ENCODE measurements at places on chromosomes 16 and 17.

GRCh38 chr16:21565507-21565860, 33.9 kb upstream of the METTL9 start:
- DNase-seq: no peak

DNA sequence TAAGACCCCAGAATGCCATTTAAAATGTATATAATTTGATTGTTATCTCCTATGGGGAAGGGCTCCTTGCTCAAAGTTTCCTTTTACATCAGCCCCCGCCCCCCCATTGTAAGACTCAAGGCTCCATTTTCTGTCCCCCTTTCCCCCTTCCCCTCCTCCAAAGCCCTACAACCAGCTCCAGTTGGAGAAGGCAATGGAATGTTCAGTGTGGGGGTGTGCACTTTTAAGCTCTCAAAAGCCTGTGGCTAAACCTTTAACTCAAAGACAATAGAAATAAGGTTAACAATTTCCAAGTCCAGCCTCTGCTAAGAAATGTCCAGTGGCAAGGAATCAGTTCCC, 114.7 kb downstream of the NOG start:
- DNase-seq: no peak

- no peak for DNase-seq
Measured at GRCh38 chr17:75869282-75870141, 8.9 kb downstream of the TRIM47 start.

DNA sequence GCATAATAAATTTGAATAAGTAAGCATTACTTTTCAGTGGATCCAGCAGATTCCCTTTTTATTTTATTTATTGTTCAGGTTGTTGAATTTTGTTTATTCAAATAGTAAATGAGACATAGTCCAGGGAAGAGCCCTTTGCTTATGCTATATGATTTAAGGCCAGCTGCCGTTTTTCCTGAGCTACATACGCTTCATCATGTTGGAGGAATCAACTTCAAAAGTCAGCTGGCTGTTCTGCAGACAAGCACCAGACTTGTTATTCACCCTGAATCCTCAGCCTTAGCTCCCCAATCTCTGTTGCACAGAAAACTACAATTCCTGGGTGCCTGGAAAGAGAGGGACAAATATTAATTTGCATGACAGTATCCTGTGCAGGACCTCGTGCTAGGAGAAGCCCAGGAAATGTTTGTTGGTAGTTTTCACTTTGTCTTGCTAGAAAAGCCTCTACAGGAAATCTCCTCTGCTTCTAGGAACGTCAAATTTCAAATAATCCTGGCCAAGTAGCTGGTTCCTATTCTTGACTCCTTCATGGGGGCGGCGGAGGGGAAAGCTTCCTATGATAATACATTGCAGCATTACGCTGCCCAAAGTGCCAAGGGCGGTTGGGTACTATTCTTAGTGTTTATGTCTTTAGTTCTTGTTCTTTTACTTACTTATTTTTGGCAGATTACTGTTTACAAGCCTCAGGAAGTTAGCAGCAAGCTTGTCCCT, 101.6 kb downstream of the PRKCA start:
- no peak for DNase-seq

DNA sequence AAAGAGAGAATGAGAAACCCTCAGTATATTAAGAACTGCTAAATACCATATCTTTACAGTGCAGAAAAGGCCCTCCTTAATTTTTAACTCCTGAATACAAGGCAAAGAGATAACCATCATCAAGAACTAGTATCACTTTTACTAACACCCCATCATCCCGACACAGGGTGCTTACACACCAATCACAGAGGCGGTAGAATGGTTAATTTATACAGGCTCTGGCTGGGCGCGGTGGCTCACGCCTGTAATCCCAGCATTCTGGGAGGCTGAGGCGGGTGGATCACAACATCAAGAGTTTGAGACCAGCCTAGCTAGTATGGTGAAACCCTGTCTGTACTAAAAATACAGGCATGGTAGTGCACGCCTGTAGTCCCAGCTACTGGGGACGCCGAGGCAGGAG, 4.2 kb downstream of the PSMD12 start:
- no peak for DNase-seq

GRCh38 chr17:47739150-47739549, 6.1 kb downstream of the TBX21 start:
- no peak for DNase-seq

GRCh38 chr16:81210807-81211206, 27.7 kb upstream of the BCO1 start:
- DNase-seq: no peak

DNA sequence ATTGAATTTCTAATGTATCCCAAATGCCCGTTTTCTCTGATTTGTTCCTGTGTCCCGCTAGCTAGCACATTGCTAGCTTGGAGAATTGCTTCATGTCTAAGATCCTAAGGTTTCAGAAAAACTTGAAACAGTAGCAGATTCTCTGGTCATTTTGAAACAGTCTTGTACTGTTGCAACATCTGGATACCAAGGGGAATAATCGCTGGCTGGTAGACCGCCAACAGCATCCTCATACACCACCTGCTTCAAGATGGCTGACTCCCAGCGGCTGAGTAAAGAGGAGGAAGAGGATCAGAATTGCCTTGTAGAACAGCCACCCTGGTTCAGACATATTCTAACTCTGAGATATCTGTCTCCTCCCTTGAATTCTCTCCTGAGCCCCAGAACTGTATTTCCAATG, 226.7 kb upstream of the ELAC2 start:
- no peak for DNase-seq

- no peak for DNase-seq
Measured at GRCh38 chr17:63337579-63337978, 108.5 kb downstream of the CYB561 start.

DNA sequence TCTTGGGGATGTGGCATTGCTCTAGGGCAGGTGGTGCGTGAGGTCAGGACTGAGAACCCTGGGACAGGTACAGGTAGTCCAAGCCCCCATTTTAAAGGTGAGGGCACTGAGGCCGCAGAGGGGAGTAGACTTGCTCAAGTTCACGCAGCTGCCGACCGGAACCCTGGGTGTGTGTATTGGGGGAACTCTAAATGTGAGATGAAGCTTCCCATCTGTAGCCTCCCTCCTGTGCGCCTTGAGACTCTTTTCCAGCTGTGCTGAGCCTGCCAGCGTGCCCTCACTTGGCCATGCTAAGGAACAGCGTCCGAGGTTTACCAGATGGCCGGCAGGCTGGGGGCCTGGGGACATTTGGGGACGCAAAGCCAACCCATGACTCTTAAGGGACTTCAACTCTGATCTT, 79.0 kb upstream of the CDC42EP4 start:
- no peak for DNase-seq

GRCh38 chr17:20051624-20052023, 42.5 kb downstream of the SPECC1 start:
- no peak for DNase-seq

DNA sequence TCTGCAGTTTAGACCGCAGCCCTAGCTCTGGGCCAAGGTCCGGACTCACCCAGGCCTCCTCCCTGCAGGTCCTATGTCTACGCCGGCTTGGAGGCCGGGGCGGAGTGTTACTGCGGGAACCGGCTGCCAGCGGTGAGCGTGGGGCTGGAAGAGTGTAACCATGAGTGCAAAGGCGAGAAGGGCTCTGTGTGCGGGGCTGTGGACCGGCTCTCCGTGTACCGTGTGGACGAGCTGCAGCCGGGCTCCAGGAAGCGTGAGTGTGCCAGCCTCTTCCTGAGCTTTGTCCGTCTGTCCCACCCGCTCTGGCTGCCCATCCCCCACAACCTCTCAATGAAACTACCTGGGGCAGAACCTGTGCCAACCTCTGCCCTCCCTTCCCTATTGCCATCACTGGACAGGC, 20.1 kb downstream of the WSCD1 start:
- no peak for DNase-seq
